ENCODE measurements at places on chromosomes 13 and 19. TPM values are rescaled to one million over a fixed set of nuclear protein-coding genes. Genes with fewer than 3 reads are reported as not detected.

The PRODH2 gene
- total RNA-seq, result not detected

- H3K27ac ChIP-seq, result peak within 1 kb of the TSS; percentile 100
- peak; percentile 96 for DNase-seq
- H3K36me3 ChIP-seq, result peaks cover 46% of the 10 kb centered on the region
- H3K27me3 ChIP-seq, result no peaks in the 10 kb centered on the region
Measured at GRCh38 chr19:16143399-16144215, at the start of gene HSH2D. Gene HSH2D (plus strand): TSS chr19:16143685. CDS start chr19:16148751, 5,066 bp downstream.

GRCh38 chr13:100566543-100566942 is 22.0 kb downstream of the GGACT start:
- H3K27ac ChIP-seq, result no peak overlapping the region
- peaks cover 10% of the 10 kb centered on the region for H3K4me1 ChIP-seq
- DNase-seq, result no peak
- H3K4me3 ChIP-seq, result no peak overlapping the region

- H3K27me3 ChIP-seq, result no peaks in the 10 kb centered on the region
- no peak overlapping the region for H3K27ac ChIP-seq
- no peaks in the 10 kb centered on the region for H3K4me1 ChIP-seq
- no peak for DNase-seq
Measured at GRCh38 chr19:27828829-27829228, 1384.1 kb downstream of the UQCRFS1 start.

DNA sequence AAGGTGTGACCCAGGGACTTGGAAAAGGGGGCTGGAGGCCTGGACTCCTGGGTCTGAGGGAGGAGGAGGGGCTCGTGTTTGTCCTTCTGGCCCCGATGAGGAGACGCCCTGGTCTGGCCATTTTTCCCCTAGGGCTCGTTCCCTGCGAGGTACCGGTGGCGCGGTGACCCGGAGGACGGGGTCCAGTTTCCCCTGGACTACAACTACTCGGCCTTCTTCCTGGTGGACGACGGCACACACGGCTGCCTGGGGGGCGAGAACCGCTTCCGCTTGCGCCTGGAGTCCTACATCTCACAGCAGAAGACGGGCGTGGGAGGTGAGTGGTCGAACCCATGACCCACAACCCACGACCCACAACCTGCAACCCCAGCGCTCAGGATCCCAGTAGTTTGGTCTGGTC is 10.8 kb downstream of the TRPM4 start:
- H3K4me3 ChIP-seq, result no peak overlapping the region
- H3K27me3 ChIP-seq, result peaks cover 11% of the 10 kb centered on the region
- DNase-seq, result no peak
- no peaks in the 10 kb centered on the region for H3K36me3 ChIP-seq

- H3K4me1 ChIP-seq, result no peaks in the 10 kb centered on the region
- no peaks in the 10 kb centered on the region for H3K27me3 ChIP-seq
- H3K36me3 ChIP-seq, result peaks cover 3% of the 10 kb centered on the region
- no peak overlapping the region for H3K27ac ChIP-seq
- no peak overlapping the region for H3K4me3 ChIP-seq
Measured at GRCh38 chr13:22091222-22091970, 420.5 kb downstream of the FGF9 start.

DNA sequence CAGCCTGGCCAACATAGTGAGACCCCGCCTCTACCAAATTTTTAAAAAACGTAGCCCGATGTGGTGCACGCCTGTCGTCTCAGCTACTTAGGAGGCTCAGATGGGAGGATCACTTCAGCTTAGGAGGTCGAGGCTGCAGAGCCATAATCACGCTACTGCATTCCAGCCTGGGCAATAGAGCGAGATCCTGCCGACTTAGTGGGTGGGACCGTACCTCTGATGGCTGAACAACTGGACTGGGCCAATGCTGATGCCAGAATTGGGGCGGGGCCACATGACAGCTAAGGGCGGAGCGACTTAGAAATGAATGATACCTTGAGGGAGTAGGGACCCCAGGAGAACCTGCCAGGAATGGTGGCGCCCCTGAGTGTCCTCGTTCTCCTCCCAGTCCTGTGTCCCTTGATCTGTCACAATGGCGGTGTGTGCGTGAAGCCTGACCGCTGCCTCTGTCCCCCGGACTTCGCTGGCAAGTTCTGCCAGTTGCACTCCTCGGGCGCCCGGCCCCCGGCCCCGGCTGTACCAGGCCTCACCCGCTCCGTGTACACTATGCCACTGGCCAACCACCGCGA is 3.6 kb downstream of the LTBP4 start:
- peak overlapping the region; percentile 82 for H3K27ac ChIP-seq
- peaks cover 19% of the 10 kb centered on the region for H3K27me3 ChIP-seq
- peak overlapping the region; percentile 85 for H3K4me3 ChIP-seq
- H3K4me1 ChIP-seq, result peaks cover 58% of the 10 kb centered on the region

DNA sequence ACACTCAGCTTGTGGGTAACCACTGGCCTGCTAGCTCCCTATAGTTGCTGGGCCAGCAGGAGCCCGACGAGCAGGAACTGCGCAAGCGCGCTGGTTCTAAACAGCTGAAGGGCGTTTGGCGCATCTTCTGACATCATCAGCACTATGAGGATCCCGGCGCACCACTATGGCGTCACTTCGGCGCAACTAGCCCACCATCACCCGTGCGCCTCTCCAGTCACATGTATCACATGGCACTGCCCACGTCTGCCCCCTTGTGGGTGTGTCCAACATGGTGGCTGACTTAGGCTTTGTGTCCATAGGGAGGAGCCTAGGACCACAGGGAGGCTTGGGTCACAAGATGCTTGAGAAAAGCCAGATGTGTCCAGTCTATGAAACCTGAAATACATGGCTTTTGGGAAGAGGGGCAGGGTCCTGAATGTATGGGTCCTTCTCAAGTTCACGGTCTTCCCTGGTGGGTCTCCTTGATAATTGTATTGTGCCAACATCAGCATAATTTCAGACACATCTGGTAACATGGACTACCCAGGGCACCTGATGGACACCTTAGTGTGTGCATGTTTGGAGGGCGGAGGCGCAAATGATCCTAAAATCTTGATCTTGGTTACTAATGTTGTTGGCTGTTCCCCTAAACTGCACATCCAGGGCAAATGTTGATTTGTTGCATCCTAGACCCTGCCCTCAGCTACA is 18.0 kb downstream of the KLK4 start:
- no peak overlapping the region for H3K4me3 ChIP-seq
- H3K4me1 ChIP-seq, result peaks cover 5% of the 10 kb centered on the region
- no peak overlapping the region for H3K27ac ChIP-seq

The PNMA8B gene
- total RNA-seq, result not detected

DNA sequence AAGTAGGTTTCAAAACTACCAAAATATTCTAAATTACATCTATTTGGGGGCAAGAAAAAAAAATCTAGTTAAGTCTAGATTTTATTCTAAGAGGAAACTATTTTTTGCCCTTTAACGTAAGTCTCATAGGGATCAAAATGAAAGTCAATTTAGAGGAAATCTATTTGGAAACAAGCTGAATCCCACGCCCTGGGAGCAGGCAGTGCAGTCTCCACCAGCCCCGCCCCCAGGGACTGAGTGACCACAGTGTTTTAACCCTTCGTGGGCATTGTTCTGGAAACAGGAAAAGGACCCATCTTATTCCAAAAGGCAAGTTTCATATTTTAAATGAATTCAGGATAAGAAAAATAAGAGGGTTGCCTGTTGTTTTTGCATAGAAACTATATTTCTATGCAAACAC is 209.7 kb downstream of the SPRY2 start:
- DNase-seq, result no peak
- no peak overlapping the region for H3K4me3 ChIP-seq
- H3K4me1 ChIP-seq, result no peaks in the 10 kb centered on the region
- no peaks in the 10 kb centered on the region for H3K27me3 ChIP-seq

DNA sequence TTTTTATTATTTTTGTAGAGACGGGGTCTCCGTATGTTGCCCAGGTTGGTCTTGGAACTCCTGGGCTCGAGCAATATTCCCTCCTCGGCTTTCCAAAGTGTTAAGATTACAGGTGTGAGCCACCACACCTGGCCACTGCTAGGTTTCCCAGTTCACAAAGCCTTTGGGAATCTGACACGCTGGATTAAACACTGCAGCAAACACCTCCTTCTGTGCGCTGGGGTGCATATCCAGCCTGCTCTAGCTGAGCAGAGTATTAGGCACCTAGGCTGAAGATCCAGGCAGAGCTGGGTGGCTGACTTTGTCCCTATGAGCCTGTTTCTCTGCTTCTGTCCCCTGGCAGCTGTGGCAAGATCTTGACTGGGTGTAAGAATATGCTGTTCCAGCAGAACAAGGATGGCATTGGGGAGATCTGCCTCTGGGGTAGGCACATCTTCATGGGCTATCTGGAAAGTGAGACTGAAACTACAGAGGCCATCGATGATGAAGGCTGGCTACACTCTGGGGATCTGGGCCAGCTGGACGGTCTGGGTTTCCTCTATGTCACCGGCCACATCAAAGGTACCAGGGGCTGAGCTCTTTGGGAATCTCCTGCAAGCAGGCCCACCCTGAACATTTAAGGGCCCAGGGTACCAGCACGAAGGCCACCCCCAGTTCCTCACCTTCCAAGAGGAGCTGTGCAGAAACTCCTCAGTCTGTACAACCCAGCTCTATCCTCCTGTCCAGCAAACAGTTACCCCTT is 49.8 kb downstream of the ACSBG2 start:
- H3K4me1 ChIP-seq, result peaks cover 4% of the 10 kb centered on the region
- no peak overlapping the region for H3K27ac ChIP-seq
- H3K4me3 ChIP-seq, result no peak overlapping the region
- peak; percentile 16 for DNase-seq
- H3K27me3 ChIP-seq, result peaks cover 31% of the 10 kb centered on the region

- H3K4me3 ChIP-seq, result no peak overlapping the region
- H3K4me1 ChIP-seq, result peaks cover 31% of the 10 kb centered on the region
- no peak overlapping the region for H3K27ac ChIP-seq
- DNase-seq, result peak; percentile 87
- H3K36me3 ChIP-seq, result peaks cover 40% of the 10 kb centered on the region
- H3K27me3 ChIP-seq, result no peaks in the 10 kb centered on the region
Measured at GRCh38 chr19:48970923-48971395, 5.8 kb downstream of the FTL start.

DNA sequence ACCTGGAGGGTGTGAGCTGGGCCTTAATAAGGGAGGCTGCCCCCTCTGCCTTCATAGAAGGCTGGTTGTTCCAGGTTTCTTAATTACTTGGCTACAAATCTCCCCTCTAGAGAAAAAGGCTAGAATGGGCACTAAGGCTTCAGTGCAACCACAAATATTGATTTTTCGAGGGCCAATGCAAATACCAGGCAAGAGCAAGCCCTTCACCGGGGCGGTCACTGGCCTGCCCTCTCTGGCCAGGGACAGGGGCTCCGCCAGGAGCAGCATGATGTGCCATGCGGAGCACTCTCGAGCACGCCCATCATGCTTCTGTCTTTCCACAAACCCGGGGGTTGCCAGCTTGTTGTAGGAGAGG is 127.8 kb upstream of the SPACA7 start:
- no peaks in the 10 kb centered on the region for H3K27me3 ChIP-seq
- H3K27ac ChIP-seq, result no peak overlapping the region
- no peak overlapping the region for H3K4me3 ChIP-seq

The GPR12 gene
- not detected for total RNA-seq

- no peak for DNase-seq
- peaks cover 1% of the 10 kb centered on the region for H3K36me3 ChIP-seq
- H3K27ac ChIP-seq, result no peak overlapping the region
- H3K4me1 ChIP-seq, result peaks cover 3% of the 10 kb centered on the region
- H3K4me3 ChIP-seq, result no peak overlapping the region
- peaks cover 8% of the 10 kb centered on the region for H3K27me3 ChIP-seq
Measured at GRCh38 chr13:51549050-51549449, 35.2 kb upstream of the WDFY2 start.

DNA sequence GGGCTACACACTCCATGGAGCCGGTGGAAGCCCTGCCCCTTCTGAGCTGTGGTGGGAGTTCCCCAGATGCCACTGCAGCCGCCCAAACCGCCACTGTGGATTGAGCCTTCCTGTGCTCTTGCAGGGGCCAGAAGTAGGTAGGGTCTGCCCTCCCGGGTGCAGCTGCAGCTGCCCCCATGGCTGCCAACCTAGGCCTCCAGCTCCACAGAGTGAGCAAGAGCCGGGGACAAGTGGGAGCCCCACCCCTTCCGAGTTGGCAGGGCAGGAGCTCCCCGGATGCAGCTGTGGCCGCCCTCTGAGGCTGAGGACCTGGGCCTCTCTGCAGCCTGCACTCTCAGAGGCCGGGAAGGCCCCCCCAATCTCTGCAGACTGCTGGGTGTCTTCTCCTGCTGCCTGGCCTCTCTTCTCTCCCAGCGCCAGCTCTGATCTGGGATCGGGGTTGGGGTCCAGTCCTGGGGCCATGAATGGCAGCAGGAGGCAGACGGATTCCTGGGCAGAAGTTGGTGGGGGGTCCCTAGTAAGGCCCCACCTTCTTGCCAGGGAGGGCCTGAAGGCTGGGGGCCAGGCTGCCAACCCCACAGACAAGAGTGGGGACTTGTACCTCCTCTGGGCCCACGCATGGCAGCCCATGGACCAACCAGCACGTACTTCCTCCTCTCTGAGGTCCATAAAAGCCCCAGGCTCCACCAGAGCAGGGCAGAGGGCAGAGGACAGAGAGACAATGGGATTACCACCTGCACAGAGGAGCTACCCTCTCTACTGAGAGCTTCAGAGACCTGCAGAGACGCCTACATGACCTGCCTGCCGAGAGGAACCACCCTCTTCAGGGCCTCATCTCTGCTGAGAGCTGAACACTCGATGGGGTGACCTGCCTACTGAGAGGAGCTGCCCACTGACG is 28.9 kb downstream of the AP2S1 start:
- no peaks in the 10 kb centered on the region for H3K36me3 ChIP-seq
- peaks cover 57% of the 10 kb centered on the region for H3K4me1 ChIP-seq
- H3K27ac ChIP-seq, result peak overlapping the region; percentile 83
- H3K27me3 ChIP-seq, result no peaks in the 10 kb centered on the region
- DNase-seq, result peak; percentile 85

DNA sequence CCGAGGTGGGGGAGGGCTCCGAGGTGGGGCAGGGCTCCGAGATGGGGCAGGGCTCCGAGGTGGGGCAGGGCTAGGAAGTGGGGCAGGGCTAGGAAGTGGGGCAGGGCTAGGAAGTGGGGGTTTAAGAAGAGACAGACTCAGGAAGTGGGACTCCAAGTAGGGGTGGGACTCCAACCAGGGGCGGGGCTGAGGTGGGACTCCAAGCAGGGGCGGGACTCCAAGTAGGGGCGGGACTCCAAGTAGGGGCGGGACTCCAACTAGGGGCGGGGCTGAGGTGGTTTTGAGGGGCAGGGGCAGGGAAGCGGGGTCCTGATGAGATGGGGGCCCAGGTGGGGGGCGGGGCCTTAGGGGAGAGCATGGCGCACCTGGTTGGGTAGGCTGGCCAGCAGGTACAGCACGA is 13.6 kb downstream of the CFD start:
- DNase-seq, result peak; percentile 91
- H3K27ac ChIP-seq, result peak overlapping the region; percentile 74
- H3K4me1 ChIP-seq, result peaks cover 9% of the 10 kb centered on the region
- H3K36me3 ChIP-seq, result peaks cover 5% of the 10 kb centered on the region
- no peaks in the 10 kb centered on the region for H3K27me3 ChIP-seq

The VN1R2 gene
- not detected for total RNA-seq

- DNase-seq, result no peak
- H3K4me1 ChIP-seq, result peaks cover 4% of the 10 kb centered on the region
- peaks cover 44% of the 10 kb centered on the region for H3K36me3 ChIP-seq
- no peaks in the 10 kb centered on the region for H3K27me3 ChIP-seq
- no peak overlapping the region for H3K27ac ChIP-seq
Measured at GRCh38 chr13:111312944-111313590, 7.4 kb upstream of the TEX29 start.

All from activated CD8-positive, alpha-beta memory T cell treated with anti-CD3 and anti-CD28 coated beads, Interleukin-2, amount 10 ng/mL, durations not matched to agents 7 days and 5 days (primary cell).